NCI-H1105 treated with DMSO at 0.1 percent for 48 hours (cell line): ENCODE measurements at places on chromosomes 12 and 14.

- no peak for DNase-seq
These were observed 583.4 kb downstream of the VRK1 start for GRCh38 chr14:97380539-97380941.

GRCh38 chr14:92990456-92991430, 67.8 kb downstream of the CHGA start:
- no peak for DNase-seq

DNA sequence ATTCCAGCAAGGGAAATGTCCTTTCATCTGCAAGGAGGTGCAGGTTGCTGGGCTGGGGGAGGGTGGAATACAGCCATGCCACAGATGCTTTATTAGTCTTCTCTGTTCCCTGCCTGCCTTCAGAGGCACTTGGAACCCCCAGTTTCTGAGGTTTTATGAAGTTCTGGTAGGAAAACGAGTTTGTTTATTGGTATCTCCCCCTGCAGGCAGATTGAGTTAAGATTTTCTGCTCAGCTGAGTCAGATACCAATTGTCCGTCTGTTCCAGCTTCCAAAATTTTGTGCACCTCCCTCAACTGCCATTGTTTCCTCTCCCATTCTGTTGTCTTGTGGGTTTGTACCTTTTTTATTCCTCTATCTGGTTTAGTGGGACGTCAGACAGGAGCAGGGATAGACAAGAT, 155.6 kb downstream of the ETV6 start:
- DNase-seq, result no peak

DNA sequence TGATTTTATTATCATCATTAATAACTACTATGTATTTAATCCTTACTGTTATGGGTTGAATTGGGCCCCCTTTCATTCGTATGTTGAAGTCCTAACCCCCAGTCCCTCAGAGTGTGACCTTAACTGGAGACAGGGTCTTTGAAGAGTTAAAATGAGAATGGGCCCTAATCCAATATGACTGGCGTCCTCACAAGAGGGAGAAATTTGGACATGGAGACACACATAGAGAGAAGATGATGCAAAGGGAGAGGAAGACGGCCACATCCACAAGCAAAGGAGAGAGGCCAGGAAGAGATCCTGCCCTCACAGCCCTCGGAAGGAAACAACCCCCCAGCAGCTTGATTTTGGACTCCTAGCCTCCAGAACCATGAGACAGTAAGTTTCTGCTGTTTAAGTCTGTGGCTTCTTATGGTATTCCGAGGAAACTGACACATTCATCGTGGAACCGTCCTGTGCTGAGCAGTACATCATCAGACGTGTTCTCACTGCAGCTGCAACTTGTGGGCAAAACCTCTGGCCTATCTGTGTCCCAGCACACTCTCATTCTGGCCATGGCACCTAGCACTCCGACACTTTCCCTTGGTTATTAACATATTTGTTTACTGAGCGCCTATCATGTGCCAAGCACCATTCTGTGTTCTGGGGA, 127.6 kb downstream of the SLC38A6 start:
- DNase-seq, result no peak

DNA sequence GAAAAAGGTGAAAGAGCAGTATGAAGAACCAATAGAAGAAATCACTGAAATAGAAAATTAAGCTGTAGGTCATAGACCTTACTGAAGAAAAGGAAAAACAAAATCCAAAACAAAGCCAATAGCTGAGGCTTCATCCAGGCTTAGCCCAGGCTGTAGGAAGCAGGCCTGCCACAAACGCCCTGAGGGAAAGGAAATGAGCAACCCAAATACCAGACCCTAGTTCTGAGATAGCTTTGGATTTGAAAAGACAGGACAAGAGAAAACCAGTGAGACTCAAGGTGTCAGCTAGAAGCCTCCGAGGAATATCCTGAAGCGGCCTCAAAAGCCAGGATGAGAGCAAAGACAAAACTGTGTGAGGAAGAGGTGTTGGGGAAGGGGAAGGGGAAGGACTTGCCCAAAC, 79.2 kb downstream of the FERMT2 start:
- no peak for DNase-seq

GRCh38 chr12:107134558-107134957, 41.2 kb upstream of the CRY1 start:
- no peak for DNase-seq

DNA sequence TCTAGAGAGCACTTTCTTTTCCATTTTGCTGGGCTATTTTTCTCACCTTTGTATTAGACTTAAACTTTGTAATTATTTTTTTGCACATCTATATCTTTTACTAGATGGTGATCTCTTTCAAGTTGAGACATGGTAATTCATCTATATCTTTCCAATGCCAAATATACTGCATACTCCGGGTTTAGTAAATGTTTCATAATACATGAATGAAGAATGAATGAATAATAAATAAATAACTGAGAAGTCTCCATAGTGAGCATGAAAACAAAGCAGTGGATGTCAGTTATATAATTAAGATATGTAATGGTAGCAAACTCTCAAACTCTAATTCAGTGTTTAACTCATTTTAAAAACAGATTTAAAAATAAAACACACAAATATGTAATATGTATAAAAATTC, 342.5 kb upstream of the KITLG start:
- no peak for DNase-seq

- DNase-seq, result peak; percentile 37
These were observed 2.7 kb downstream of the TMTC3 start for GRCh38 chr12:88144546-88145468.

DNA sequence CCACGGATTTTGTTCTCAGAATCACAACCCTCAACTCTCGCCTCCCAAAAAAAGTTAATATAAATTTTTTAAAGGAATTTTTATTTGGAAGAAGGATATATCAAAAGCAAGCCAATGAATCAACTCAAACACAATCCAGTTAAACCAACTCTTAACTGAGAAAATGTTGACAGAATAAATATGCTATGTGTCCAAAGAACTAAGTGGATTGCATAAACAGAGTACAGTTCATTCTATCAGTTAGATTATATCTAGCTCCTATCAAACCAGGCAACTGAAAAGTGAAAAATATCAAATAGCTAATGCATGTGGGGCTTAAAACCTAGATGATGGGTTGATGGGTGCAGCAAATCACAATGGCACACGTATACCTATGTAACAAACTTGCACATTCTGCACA, 16.6 kb downstream of the SLC41A2 start:
- no peak for DNase-seq

GRCh38 chr14:99331811-99332210, 59.8 kb upstream of the BCL11B start:
- DNase-seq, result no peak

- no peak for DNase-seq
These were observed 150.9 kb upstream of the SLC38A2 start for GRCh38 chr12:46523446-46523845.

DNA sequence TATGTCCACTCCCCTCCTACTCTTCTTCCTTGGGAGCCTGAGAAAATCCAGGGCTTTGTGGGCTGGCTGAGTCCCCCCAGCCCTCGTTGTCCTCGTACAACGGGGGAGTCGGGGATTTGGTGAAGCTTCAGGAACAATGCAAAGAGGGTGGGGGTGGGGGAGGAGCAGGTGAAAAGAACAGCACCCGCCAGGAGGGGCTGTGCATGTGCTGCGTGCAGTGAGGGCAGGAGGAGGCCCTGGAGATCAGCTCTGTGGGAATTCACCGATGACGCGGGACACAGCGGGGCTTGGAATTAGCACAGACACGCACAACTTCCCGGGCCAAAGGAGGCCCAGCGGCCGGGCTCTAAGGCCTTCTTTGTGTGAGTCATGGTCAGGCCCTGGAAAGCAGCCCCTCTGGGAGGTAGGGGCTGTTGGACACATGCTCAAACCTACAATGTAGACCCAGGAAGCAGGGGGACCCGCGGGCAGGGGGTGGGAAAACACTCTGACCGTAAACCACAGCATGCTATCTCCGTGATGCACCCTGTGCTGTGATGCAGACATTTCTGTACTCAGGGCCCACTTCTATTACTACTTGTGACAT, 32.8 kb downstream of the RBM19 start:
- DNase-seq, result no peak

GRCh38 chr14:32611752-32612151, 282.7 kb downstream of the AKAP6 start:
- DNase-seq, result no peak

DNA sequence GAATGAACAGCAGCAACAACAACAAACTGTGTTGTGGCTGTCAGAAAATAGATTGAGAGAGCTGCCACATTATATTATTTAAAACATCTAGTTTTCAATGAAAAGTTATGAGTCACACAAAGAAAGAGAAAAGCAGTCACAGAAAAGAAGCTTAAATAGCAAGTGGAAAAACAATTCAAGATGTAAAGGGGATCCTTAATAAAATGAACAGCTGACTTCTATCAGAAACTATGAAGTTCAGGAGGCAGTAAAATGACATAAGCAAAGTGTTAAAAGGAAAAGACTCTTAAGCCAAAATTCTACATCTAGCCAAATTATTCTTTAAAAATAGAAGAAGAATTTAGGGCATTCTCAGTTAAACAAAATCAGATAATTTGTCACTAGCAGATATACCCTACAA, 5.6 kb downstream of the CLEC14A start:
- DNase-seq, result no peak

GRCh38 chr12:88092771-88093170, 49.1 kb downstream of the CEP290 start:
- DNase-seq, result no peak

- peak; percentile 64 for DNase-seq
These were observed 4.6 kb upstream of the SEC23A start for GRCh38 chr14:39107591-39107996.

- DNase-seq, result no peak
These were observed 27.2 kb downstream of the RNFT2 start for GRCh38 chr12:116765271-116765670.

GRCh38 chr14:77189479-77189878, 7.9 kb downstream of the TMEM63C start:
- DNase-seq, result no peak

DNA sequence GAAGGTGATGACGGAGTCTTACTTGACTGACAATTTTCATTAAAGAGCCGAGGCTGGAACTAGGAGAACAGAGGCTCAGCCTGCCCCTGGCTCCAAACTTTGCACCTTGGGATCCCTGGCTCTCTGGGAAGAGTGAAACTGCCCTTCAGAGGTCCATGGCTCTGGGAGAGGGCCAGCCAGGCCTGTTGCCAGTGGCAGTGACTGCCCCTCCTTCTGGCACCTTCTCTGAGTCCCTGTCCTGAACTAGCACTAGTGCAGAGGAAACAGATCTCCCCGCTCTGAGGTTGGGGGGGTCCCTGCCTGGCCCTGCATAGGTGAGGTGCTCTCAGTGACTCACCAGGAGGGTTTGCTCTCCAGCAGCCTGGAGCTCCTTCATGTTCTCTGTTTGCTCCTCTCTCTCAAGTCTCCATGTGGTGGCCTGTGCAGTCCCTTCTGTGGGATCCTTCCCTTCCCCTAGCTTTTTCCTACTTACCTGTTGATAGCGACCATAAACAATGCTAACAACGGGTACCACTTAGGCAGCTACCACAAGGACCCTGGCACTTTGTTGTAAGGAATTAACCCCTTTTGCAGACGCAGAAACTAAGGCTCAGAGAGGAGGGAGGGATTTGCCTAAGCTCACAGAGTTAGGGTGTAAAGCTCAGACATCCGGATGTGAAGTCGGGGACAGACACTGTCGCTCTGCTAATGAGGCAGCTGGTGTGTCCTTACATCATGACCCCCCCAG, 22.4 kb downstream of the FAM222A start:
- DNase-seq, result no peak

DNA sequence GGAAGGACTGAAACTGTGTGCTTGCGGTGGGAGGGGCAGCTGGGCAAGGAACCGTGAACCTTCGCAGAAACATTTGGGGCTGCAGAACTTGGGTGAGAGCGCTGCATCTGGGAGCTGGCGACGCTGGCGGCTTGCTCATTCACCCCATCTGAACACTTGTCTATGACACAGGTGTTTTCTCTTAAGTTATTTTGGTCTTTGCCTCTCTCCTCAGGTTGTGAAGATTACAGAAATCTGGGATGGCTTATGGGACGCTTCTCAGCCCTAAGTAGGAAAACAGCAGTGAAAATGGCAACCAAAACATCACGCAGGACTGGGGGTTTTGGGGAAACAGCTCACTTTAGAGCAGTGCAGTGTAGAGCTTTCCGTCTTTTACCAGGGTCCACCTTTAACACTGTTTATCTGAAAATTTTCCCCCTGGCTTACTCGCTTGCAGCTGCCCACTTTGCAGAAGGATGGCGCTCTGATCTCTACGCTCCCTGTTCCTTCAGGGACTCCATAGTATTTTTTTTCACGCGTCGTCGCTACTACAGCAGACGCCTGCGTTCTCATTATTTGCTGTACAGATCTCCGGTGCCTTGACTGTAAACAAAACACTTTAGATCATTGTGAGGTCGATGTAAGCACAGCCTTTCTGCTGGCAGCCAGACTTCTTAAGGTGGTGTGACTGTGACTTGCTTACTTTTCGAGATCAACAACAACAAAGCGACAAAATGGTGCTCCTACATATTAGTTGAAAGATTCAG, 2.7 kb upstream of the CDKN1B start:
- DNase-seq, result peak; percentile 79

DNA sequence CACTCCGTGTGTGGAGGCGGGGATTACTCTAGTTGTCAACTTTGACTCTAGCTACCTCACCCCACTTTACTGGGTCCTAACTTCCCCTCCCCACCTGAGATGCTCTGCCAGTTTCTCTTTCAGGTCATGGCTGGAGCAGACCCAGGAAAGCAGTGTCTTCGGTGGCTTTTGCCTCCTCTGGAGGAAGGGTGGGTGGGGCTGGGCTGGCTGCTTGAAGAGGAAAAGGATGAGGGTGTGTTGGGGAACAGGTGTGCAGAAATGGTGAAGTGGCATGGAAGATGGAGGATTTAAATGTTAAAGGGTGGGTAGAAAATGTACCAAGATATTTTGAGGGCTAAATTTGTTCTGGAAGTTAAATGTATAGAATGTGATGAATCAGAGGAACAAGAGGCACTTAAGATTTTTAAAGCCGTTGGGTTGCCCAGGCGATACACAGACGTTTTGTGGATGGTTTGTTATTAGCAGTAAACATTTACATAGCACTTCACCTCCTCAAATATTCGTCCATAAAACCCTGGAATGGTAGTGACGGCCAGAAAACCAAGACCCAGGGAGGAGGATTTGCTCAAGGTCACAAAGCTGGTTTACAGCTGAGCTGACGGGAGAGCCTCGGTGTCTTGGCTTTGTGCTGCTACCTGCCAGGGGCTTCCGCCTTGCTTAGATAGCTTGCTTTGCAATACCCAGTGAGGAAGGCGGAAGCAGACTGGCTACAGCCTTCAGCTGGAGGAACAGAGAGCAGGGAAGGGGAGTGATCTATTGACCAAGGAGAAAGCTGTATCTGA, 72.2 kb upstream of the PRMT8 start:
- DNase-seq, result peak; percentile 34

- no peak for DNase-seq
These were observed 6.7 kb downstream of the FOS start for GRCh38 chr14:75285331-75285730.

GRCh38 chr12:126663304-126664094, 1598.3 kb downstream of the AACS start:
- peak; percentile 34 for DNase-seq

DNA sequence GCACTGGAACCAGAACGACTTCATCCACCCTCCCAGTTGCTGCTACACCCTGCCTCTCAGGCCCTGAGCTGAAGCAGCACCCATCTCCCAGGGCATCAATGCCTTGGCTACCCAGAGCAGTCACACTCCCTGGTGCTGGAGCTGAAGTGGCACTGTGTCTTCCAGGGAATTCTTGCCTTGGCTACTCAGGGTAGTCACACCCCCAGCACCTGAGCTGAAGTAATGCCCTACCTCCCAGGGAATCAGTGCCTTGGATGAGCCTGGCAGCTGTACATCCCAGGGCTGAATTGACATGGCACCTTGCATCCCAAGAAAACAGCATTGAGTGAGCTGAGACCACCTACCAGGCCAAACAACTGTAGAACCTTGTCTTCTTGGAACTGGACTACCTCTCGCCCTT, 41.2 kb upstream of the TSPAN11 start:
- no peak for DNase-seq
